Brain microvascular endothelial cell (primary cell): ENCODE measurements at places on chromosomes 7 and 10.
A peak's percentile ranks its signal among the peaks of the same experiment; 100 is the strongest.

DNA sequence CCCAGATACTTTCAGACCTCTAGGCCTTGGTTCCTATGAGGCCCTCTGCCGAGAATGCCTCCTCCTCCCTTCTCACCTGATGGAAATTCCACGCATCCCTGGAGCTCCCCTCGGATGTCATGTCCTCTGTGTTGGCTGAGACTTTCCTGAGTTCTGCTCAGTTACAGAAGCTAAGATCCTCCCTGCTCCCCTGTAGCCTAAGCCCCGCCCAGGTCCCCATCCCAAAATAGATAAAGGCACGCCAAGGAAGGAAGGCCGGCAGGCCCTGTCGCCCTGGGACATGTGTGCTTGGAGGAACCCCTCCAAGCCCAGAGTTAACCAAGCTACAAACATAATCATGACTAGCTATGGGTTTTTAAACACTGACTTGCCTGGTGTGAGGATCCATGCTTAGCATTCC is 123.5 kb downstream of the SORBS1 start:
- DNase-seq = no peak

DNA sequence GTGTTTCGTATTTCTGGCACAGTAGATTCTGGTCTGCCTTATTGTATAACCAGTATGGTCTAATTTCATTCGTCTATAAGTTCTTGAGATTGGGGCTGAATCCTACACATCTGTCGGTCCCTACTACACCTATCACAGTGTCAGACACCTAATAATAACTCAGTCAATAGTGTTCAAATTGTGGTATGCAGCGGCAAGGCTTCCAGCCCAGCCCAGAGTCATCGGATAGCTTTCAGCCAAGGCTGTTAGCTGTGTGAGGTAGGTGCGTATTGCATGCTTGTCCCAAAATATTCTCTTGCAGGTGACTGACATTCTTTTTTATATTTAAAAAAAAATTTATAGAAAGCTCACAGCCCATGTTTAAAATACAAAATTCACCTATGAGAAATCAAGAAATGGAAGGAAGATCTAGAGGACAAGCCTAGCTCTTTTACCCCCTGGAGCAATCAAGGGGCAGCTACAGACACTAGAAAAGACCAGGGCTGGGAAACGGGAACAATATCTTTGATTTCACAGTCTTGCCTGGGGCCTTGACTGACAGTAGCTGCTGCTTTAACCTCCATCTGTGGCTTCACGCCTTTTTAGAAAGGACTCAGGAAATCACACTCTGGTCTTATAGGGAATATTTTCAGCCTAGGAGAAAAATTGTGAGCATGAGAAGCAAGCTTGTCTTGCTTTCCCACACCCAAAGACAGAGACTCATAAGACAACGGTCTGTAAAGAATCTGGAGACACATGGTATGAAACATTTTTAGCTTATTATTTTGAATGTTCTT is 9.5 kb upstream of the ASB4 start:
- peak; percentile 17 for DNase-seq

DNA sequence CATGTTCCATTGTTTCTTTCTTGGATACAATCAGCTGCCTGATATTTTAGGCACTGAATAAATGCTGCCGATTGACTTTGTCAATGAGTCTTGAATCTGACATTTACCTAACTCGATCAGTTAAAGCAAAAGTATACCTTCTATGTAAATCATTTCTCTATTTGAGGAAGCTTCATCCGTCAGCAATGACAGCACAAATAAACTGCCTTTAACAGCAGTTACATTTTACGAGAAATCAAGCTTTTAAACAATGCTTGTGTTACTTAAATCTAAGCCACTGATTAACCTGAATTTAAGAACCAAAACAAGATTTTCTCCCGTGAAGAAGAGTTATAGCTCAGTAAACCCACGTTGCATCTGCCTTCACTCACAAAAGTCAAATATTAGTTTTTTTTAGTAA is 71.3 kb downstream of the CUL1 start:
- DNase-seq = no peak

DNA sequence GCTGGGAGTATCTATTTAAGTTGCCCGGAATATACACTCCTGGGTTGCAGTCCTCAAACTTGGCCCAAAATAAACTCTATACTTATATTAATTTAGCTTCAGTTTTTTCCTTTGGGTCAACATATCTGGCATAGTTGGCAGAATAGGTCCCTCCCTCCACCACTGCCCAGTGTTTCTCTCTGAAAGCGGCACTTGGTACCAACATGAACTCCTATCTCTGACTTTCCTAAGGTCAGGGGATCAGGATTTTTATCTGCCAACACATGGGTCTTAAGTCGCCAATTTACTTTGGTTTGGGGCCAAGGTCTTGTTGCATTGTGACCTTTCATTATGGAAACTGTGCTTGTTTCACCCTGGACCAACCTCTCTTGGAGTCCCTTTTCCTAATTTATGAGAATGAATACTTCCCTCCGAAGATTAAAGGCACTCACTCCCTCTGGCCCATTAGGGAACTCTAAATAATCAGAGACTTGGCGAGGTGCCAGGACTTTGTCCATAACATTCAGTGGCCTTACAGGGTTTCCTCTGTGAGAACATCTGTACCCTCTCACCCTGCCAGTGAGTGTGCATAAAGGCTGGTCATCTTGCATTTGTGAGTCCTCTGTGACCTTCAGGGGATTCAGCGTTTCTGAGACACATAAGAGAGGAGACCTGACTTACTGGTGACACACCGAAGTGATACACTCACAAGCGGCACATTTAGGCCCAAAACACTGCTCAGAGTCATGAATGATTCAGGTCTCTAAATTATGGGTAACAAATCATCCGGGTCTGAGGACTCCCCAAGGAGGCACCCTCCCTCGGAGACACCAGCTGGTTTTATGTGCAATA is 19.7 kb upstream of the FKBP9 start:
- DNase-seq = no peak

DNA sequence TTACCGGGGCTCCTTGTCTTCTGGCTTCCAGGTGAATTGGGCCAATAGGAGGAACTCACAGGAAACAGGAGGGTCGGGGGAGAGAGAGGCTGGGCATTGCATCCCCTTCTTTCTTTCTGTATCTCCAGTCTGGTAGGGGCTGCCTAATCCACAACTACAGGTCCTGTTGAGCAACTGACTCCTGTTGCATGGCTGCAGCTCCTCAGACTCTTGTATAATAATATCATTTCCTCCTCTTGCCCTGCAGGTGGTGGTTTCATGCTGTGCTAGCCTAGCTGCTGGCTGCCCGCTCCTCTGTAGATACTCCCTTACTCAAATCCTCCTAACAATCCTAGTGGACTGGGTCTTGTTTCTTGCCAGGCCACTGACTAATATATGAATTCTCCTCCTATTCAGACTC is 276.5 kb upstream of the SMIM30 start:
- DNase-seq = peak; percentile 1
